RPMI8226 (cell line): ENCODE measurements at places on chromosomes 2 and 18.
A peak's percentile ranks its signal among the peaks of the same experiment; 100 is the strongest.

DNA sequence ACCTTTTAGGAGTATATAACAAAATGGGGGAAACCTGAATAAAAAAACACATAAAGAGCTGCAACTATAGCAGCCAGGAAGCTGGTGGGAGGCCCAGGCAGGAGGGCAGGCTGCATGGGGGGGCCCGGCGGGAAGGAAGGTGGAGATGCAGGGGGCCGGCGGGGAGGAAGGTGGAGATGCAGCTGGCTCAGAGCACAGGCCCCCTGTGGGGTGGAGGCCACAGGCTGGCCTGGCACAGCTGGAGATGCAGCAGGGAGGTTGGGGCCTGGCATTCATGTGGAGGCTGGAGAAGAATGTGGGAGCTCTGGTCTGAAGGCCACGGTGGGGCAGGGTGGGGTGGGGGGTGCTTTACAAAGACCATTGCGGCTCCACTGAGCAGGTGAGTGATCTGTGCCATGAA is 31.4 kb downstream of the FAM228A start:
- no peak for DNase-seq

DNA sequence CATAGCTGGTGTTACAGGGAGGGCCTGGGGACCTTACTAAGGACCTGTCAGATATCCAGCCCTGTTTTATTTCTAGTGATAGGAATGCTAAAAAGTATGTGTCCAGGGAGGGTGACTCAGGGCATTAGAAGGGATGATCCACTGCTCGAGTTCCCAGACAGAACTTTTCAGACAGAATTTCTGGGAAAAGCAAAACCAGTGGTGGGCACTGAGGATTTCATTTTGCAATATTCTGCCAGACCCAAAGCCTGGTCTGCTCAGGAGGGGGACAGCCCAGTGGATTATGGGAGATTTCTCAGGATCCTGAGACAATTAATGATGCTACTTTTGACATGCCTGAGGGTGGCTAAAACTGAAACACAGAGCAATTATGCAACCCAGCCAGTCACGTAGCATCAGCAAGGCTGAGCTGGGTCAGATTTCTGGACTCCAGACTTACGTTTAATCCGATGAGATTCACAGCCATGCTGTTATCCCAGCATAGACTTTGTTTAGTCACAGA is 4.7 kb upstream of the KCNE4 start:
- DNase-seq, result no peak

DNA sequence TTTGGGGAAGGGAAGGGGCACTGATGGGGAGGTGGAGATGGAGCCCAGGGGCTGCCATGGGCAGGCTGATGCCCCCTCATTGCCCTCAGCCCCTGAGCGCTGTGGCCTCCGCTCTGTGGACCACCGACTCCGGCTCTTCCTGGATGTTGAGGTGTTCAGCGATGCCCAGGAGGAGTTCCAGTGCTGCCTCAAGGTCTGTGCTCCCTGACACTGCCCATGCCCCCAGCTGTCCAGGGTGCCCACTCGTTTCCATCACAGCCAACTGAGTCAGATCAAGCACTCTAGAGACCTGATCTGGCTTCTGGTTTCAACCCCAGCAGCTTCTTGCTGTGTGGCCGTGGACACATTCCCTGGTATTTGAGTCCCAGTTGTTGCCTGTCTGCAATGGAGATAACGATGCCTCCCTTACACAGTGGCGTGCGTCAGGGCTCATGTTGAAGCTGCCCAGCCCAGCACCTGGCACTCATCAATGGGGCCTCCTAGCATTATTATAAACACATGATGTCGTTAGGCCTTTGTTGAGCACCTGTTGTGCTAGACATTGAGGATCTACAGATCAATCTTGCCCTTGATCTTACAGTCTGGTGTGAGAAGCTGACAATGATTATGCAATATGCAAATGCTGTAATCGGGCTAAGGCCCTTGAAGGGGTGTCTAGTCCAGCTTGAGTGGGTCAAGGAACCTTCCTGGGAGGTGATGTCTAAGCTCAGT is 14.4 kb downstream of the STK11IP start:
- DNase-seq, result no peak

- no peak for DNase-seq
These were observed 111.8 kb downstream of the EHBP1 start for GRCh38 chr2:62817348-62817747.

DNA sequence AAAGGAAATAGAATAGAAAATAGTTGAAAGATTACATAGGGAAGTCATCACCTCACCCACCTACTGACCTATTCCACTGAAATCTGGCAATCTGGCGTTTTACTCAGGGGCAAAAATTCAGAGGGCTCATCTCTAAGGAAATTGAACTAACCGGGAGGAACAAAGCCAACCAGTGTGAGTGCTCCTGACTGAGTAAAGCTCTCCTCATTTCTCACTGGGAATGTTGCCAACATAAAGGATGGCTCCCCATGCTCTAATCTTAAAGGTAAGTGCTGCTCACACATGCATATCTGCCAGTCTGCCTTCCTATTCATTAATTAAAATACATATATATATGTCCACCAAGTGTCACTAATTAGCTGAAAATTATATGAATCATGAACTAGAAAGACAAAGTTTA is 13.5 kb upstream of the DOK6 start:
- DNase-seq, result no peak

GRCh38 chr2:237916296-237916695 is 50.5 kb upstream of the UBE2F start:
- no peak for DNase-seq

- no peak for DNase-seq
These were observed 81.3 kb downstream of the DGKD start for GRCh38 chr2:233435436-233436190.

DNA sequence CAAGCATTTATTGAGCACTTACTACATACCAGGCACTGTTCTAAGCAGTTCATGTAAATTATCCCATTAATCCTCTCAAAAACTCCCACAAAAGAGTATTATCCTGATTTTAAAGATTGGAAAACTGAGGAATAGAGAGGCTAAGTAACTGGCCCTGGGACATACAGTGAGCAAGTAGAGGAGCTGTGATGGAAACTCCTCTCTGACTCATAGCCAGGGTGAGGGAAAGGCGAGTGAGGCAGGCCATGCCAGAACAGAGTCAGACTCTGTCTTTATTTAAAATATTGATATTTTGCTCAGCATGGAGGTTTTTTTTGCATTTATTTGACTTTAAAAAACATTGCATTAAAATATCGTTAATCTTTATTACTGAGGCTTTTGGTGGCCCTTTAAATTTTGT is 208.0 kb downstream of the LOXHD1 start:
- no peak for DNase-seq

DNA sequence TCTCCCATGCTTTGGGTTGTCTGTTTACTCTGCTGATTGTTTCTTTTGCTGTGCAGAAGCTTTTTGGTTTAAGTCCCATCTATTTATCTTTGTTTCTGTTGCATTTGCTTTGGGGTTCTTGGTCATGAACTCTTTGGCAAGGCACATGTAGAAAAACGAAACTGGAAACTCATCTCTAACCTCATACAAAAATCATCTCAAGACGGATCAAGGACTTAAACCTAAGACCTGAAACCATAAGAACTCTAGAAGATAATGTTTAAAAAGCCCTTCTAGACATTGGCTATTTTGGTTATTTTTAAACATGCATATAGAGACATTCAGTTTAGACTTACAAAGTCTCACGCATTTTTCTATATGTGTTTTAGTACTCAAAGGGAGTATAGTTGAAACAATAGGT is 1164.3 kb upstream of the GYPC start:
- no peak for DNase-seq

DNA sequence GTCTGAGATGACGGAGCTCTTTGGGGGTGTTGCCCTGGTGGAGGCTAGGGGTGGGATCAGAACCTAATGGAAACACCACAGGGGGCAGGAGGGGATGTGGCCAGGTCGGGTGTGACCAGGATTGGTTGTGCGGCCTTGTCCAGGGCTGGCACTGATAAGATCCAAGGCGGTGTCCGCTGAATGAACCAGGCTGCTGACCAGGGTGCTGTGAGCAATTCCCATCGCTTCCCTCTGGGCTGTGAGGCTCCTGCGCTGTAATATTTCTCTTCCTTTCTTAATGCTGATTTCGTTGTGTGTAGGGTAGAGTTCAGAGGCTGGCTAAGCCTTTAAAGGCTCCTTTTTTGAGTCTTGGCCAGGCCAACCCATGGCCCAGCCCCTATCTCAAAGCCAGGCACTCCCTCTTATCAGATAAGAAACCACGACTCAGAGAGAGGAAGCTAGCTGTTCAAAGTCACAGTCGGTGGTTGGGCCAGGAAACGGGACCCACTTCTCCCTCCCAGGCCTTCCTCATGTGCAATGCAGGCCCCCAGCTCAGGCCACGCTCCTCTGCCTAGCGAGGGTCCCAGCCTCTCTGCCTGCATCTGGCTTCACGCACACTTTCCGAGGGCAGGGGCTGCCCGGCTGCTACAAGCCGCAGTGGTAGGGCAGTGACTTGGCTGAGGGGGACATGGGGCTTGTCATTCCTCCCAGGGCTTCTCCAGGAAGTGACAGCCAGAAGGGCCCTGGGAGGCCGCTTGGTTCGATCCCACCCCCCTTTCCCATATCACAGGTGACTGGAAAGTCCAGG is 26.0 kb upstream of the FOSL2 start:
- no peak for DNase-seq

DNA sequence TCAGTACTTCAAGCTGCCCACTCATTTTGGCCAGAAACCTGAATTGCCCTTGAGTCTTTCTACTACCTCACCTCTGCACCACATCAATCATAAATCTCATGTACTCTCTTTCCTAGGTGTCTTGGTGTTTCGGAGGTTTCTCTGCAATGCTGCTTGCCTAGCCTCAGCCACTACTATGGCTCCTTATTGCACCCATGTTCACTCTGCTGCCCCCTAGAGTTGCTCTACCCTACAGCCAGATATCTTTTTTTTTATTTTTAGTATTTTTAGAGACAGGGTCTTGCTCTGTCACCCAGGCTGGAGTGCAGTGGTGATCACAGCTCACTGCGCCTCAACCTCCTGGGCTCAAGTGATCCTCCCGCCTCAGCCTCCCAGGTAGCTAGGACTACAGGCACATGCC is 413.0 kb downstream of the PTPRM start:
- no peak for DNase-seq

GRCh38 chr2:237312021-237312755 is 101.8 kb downstream of the COL6A3 start:
- no peak for DNase-seq

DNA sequence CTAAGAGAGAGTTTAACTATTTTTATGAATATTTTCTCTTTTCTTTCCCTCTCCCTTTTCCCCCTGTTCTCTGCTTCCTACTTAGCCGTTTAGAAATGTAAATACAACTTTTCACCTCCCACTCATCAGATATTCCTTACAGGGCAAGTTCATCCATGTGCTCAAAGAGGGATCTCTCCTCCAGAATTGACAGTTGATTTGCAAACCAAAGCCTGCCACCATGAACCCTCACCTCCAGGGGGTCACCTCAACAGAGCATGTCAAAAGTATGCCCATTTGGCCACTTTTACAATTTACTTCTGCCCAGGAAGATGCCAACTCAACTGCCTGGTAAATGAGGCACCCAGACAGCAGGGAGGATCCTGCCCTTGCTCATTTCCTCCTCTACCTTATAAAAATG is 149.2 kb upstream of the GYPC start:
- no peak for DNase-seq

DNA sequence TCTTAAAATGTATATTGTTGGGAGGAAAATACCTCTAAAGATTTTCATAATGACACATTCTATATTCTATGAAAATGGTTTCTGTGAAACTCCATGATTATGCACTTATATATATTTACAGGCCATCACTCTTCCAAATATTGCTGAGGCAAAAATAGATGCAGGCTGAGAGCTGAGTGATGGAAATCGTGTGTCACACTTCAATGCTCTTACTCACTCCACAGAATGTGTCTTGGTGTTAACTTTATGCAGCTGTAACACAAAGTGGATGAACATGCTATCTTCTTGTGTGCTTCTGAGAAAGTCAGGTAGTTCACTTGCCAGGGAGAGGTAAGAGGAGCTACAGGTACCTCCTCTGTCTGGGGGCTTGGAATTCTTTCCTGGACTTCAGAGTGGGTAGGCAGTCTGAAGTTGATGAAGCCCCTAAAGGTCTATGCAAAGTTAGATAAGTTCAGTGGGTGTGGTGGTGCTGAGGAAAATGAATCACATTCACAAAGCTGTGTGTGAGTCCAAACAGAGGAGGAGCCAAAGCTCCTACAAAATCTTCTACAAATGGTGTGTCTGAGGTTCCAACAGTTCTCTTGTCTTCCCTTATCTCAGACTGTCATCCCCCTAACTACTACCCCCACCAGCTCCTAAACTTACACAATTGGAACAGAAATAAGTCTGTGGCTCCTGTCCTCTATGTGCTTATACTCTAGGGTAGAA is 74.2 kb upstream of the ST6GAL2 start:
- no peak for DNase-seq

DNA sequence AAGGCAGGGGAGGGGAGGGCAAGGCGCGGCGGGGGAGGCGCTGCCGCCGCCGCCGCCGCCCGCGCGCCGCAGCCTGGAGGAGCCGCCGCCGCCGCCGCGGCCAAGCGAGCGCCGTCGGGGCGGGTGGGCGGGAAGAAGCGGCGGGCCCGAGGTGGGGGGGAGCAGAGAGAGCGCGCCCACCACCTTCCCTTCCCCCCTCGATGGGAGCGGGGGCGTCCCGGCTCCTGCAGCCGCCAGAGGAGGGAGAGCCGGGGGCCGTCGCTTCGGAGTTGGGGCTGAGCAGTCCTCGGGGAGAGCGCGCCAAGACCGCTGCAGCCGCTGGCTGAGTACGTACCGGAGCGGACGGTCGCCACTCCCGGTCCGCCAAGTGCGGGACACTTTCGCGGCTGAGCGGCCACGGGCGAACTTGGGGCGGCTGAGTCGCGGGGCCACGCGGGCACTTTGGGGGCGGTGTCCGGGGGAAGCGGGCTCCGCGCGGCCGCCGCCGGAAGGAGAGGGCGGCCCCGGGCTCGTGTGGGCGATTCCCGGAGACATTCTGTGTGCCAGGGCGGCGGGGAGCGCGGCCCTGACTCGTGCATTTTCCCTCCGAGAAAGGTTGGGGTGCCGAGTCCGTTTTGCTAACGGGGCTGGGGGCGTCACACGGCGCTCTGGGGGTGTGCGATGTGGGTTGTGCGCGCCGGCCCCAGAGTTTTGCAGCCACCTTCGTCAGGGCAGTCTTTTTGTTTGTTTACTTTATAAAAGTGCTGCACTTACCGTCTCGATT is at the start of gene NAB1:
NAB1 (plus strand) TSS at position 49 of the 763 bp plus-strand sequence. CDS start 10,094 bp downstream, outside the sequence.
- peak; percentile 56 for DNase-seq

- no peak for DNase-seq
These were observed 73.2 kb downstream of the AGAP1 start for GRCh38 chr2:235566931-235567495.

GRCh38 chr18:47901624-47902362 is 28.7 kb downstream of the SMAD2 start:
- no peak for DNase-seq

DNA sequence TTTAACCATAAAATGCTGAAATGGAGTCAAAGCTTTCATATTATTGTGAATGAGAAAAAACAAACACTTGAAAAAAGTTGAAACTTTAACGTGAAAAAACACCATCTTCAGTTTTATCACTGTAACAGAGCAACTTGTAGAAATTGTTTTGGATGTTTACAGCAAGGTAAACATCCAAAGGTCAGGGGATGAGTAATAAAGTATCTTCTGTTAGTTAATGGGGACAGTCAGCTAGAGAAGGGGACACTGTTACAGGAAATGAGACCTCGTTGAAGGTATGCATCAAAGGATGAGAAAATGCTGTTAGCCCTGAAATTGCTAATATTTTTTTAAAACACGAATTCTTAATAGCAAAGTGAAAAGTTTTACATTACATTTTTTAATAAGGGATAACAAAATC is 2.9 kb downstream of the RHBDD1 start:
- no peak for DNase-seq
